ENCODE measurements at places on chromosomes 6 and 20.

DNA sequence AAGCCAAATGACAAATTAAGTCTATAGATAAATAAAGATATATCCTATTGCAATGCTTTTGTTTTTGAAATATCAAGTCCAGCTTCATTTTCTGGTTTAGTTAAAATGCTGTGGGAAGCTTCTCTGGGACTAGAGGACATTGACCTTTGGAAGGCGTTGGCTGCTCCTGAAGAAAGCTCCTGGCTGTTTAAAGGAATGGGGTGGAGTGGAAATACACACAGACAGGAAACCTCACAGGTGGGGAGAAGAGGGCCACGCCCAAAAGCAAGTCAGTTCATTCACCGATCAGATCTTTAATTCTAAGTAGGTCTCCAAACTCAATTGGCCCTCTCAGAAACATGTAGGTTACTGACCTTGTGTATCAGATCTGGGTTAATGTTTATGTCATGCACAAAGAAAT lies 59.6 kb downstream of the SPTLC3 start:
- no peak for DNase-seq

DNA sequence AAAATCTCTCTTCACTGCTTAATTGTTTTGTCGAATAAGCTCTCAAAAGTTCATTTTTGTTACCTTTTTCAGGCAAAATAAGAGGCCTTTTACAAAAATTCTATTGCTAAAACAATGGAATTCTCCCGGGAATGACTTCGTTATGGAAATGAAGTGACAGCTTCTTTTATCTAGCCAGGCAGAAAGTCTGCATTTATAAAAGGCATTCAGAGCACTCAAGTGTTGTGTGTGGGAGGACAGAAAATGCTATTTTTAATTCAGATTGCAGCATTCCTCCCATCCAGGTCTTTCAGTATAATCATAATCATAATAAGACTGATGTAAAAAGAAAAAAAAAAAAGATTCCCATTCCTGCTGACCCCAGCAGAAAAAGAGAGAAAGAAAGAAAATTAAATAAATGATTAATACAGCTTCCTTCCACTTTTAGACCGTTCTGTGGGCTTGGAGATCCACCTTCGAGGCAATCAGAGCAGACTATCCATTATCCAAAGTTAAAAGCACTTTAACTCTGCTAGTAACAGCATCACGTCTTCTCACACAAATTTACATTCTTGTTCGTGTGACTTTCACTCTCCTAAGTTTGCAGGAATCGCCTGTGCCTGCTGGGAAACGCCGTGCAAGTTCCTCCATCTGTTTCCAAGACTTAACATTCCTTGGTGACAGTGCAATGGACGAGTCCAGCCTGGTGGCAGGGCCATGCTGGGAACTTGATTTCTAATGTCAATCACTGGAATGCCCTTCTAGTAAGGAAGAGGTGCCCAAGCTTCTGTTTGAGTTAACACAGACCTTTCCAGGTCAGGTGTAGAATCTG lies 258.8 kb downstream of the GMPR start:
- DNase-seq, result no peak

DNA sequence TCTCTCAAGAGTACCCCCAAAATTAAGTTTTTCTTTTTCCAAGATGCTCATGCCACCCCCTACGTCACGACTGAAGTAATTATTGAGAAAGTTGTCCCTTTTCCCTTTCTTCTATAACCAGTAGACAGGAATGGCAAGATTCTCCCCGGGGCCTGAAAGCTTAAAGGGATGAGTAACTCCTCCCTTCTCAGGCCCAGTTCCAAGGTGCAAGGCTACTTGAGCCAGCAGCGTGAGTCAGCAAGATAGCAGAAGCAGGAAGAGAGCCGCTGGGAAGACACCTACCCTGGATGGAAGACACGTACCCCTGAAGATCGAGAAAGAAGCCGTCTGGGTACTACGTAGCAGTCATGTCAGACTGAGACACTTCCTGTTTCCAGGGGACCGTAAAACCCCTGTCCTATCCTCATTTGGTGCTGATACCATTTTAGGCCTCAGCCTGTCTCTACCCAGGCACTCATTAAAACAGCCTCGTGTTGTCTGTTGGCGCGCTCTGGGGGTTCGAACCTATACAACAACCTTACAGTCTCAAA lies 241.0 kb downstream of the ADGRG6 start:
- DNase-seq, result no peak

DNA sequence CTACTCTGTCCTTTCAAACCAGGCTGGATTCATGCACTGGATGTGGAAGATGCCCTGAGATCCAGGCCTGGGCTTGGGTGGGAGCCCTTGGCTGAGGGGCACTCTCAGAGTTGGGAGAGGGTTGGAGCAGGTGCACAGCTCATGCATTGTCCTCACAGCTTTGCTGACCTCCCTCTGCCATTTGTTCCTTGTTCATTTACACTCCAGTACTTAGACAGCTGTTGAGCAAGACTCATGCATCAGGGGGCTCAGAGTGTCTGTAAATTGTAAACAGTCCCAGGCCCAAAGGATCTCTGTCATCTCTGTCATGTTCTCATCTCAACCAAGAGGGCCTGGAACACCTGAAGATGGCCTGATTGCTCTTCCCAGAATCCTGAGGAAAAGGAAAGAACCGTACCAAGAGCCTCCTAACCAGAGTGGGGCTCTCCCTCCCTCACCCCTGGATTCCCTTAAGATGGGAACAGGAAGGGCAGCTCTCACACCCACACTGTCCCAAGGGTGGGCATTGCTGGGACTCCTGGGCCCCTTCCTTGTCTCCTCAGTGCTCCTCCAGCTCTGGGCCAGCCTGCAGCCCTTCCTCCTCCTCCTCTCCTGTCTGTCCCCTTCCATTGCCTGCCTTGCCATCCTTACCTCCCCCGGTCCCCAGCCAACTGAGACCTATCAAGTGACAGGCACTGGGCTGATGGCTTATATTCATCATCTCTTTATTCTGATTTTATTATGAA lies 132.9 kb downstream of the FOXO3 start:
- DNase-seq, result no peak

DNA sequence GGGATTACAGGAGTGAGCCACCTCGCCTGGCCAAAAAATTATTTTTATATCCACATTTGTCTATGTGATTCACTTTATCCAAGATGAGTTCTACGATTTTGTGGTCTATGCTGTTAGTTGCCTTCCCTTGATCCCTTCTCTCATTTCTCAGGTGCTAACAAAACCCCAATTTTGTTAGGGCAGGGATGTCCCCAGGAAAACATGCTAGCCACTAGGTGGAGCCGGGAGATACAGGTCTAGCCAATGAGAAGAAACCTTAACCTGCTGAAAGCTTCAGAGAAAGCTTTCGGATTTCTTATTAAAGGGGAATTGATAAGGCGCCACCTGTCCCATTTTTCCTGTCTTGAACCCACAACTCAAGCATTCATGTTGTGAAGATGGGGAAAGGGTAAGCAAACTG lies 167.4 kb upstream of the OLIG3 start:
- DNase-seq, result peak; percentile 12

DNA sequence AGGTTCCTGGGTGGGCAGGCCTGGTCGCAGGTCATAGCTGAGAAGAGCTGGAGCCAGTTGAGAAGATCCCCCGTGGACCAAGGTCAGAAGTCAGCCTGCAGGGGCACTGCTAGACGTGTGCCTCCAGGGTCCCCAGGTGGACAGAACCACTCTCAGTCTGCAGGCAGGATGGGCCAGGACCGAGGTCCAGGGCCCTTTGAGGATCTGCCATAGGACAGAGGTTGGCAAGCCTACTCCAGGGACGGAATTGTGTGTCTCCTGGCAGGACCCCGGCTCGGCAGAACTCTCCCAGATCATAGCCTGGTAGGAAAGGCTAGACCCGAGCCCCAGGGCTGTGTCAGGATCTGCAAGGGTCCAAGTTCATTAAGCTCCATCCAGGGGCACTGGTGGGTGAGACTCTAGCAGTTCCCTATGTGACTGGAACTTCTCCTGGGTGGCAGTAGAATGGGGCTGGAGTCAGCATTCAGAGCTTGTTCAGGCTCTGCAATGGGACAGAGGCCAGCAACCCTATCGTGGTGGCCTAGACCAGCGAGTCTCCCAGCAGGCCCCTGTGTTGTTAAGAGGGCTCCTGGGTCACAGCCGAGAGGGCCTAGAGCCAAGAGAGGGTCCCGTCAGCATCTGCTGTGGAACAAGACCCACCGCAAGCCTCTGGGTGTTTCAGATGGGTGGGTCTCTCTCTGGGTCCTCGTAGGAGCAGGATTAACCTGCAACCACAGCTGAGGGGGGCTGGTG lies 18.2 kb downstream of the TTLL2 start:
- no peak for DNase-seq

DNA sequence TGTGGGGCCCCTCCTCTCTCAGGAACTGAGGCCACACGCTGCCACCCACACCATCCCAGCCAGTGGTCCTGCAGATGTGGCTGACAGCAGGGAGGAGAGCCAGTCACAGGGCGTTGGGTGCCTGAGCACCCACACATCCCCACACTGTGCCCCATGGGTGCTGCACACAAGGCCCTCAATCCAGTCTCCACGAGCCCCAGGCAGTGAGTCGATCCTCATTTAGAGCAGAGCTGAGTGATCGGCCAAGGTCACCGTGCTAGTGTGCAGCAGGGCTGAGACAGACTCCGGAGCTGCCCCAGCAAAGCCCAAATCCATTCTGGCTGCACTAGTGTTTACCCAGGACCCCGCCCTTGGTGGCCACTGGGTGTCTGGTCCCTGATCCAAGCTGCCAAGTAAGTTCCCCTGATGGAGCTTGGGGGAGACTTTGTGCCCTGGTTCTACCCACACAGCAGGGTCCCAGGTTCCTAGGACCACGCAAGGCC lies 9.0 kb downstream of the C20orf203 start:
- no peak for DNase-seq

GRCh38 chr6:105835373-105835772 lies 250.8 kb upstream of the PRDM1 start:
- no peak for DNase-seq

DNA sequence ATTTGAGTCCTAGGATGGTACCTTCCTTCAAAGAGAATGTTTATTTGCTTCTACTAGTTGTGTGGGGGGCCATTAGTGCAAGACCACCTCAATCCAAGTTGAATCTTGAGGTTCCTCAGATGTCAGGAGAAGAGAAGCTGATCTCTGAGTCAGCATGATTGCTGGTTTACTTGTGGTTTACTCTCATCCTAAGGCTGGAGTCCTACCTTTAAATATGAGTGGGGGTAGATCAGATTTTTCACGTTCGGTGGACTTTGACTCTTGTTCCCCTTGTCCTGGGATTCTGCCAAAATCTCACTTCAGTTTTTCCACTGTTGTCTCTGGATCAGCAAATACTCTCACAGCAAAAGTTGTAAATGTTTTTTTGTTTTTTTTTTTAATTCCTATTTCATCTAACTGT lies 84.6 kb upstream of the F13A1 start:
- no peak for DNase-seq

- no peak for DNase-seq
Measured at GRCh38 chr6:151247490-151247889, 7.7 kb downstream of the AKAP12 start.

DNA sequence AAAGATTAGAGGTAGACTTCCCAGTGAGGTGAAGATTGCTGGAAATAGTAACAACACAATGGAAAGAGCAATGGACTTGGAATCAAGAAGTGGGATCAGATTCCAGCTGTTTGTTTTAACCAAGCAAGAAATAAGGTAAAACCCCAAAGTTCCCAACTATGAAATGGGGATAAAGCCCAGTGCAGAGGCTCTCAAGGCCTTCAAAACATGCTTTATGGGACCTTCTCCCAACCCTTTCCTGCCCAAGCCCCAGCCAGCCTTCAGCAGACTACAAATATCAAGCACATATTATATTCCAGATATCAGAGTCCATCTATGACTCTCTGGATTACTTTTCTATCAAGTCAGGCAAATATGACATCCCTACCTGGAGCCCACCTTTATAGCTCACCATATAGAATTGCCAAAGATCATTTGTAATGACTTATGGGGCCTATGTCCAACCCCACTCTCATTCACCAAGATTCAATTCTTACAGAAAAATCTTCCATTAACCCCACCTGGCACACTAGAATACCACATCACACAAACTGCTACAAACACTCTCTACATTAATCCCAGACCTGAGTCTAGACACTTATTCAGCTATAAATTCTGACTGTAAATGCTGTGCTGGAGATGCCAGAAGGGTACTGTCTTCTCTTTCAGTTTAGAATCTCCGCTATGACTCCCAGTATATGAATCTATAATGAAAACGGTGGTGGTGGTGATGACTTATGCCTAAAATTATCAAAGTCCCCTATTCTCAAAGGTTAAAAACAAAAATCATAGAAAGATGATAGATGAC lies 6.1 kb downstream of the DDX39B start:
- no peak for DNase-seq

GRCh38 chr6:113574147-113574546 lies 283.0 kb upstream of the MARCKS start:
- DNase-seq, result no peak

DNA sequence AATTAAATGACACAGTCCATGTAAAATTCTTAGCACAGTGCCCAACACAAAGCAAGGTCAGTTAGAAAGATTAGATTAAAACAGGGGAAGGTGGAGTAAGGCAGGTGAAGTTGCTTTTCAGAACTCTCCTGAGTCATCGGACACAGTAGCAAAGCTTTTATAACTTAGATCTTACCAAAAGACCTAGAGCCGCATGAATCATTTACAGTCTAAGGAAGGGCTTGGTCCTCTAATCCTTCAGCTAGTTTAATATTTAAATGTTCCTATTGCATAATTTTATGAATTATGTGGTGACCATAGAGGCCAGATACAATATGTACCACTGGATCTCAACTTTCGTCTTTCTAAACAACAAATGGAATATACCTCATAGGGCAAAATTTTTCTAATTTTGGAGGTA lies 202.1 kb upstream of the SNX9 start:
- DNase-seq, result no peak

DNA sequence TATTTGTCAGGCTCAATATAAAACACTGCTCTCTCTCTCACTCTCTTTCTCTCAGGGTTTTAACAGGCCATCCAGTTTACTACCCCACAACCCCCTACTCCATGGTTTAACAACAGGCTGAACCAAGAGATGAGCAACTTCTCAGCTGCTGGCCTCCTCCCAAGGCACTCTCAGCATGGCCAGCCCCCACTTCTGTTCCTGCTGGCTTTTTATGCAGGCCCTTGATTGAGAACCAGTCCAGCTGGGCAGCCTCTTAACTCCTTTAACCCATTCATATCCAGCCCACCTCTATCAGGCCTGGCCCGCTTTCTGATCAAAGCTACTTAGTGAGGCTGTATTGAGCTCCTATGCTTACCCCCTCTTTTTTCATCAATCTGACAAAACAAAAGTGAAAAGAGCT lies 346.8 kb upstream of the POU3F2 start:
- no peak for DNase-seq

- no peak for DNase-seq
Measured at GRCh38 chr6:134830940-134831339, 119.0 kb downstream of the ALDH8A1 start.
